ENCODE measurements at places on chromosomes 7 and 10.

GRCh38 chr10:72250666-72251065, 23.1 kb upstream of the DDIT4 start:
- no peak for DNase-seq

GRCh38 chr10:44009891-44010632, 361.4 kb upstream of the ZNF32 start:
- no peak for DNase-seq

- DNase-seq: no peak
Measured at GRCh38 chr10:63421591-63421990, 44.2 kb downstream of the JMJD1C start.

DNA sequence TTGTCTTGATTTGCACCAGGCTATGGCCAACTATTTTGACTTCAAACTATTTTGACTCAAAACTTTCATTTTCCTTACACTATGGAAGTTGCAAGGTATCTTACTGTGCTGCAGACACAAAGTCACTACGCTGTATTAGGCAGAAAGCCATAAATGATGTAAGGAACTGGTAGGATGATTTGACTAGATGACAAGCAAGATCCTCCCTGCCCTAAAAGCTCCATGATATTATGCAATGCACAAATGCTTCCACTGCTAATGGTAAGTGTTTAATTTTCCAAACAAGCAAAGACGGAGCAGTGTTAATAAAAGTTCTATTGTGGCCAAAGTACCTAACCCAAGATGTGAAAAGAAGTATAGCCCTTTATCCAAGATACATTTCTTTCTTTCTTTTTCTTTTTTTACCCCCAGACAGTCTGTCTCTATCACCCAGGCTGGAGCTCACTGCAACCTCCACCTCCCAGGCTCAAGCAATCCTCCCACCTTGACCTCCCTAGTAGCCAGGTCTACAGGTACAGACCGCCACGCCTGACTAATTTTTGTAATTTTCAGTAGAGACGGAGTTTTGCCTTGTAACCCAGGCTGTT, 98.2 kb downstream of the ANK3 start:
- DNase-seq: no peak

- DNase-seq: no peak
Measured at GRCh38 chr7:25985196-25985595, 166.8 kb upstream of the NFE2L3 start.

GRCh38 chr10:103757531-103758293, 97.7 kb downstream of the SH3PXD2A start:
- no peak for DNase-seq

All from stimulated activated CD4-positive, alpha-beta T cell treated with anti-CD3 and anti-CD28 coated beads, Interleukin-12 subunit alpha, Interleukin-12 subunit beta, amount 100 ng/mL, for 24 hours (primary cell).